Activated T-helper 1 cell treated with anti-CD3 and anti-CD28 coated beads, Interleukin-12 subunit alpha, Interleukin-12 subunit beta, Interleukin-2, Interleukin-4 antibody, amounts not matched to agents 30 ng/mL and 10 ng/mL and 1 ng/mL, durations not matched to agents 14 hours and 24 hours and 36 hours (primary cell): ENCODE measurements at places on chromosomes 3 and 15. TPM values are rescaled to one million over a fixed set of nuclear protein-coding genes. Genes with fewer than 3 reads are reported as not detected.
A peak's percentile ranks its signal among the peaks of the same experiment; 100 is the strongest.

DNA sequence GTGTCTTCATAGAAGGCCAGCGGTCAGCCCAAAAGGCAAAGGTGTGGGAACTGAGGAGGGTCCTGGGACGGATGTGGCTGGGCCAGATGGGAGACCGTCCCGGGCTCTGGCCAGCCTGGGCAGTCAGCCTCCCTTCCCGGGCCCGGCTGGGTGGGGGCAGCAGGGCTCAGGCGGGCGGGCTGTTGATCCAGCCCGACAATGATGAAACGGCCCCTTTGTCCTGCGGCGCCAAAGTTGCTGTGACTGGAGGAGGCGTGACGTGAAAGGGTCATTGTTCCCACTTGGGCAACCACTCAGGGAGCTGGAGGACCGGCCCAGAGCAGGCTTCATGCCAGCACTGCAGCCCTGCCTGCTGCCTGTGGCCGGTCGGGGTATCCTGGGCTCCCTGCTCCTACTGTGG, 16.5 kb downstream of the DUSP7 start:
- no peak overlapping the region for H3K27ac ChIP-seq
- H3K36me3 ChIP-seq, result no peaks in the 10 kb centered on the region
- no peak overlapping the region for H3K4me3 ChIP-seq
- H3K27me3 ChIP-seq, result peaks cover 3% of the 10 kb centered on the region
- DNase-seq, result no peak

DNA sequence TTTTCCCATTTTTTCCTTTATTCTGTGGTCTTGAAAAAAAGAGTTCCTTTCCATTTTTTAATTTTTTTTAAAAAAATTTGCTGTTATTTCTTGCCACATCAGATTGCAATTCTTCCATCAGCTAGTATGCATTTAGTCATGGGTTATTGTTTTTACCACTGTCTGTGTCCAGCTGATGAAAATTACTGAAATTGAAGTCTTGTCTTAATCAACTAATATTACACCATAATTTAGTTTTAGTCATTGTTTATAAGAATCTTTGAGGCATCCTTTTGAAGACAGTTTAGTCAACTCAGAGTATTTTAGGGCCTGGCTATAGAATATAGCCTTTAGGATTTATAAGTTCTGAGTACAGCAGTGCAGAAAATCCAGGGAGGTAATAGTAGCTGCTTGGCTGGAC, 172.1 kb downstream of the LRTM1 start:
- no peak overlapping the region for H3K27ac ChIP-seq
- H3K4me3 ChIP-seq, result no peak overlapping the region
- H3K27me3 ChIP-seq, result no peaks in the 10 kb centered on the region

DNA sequence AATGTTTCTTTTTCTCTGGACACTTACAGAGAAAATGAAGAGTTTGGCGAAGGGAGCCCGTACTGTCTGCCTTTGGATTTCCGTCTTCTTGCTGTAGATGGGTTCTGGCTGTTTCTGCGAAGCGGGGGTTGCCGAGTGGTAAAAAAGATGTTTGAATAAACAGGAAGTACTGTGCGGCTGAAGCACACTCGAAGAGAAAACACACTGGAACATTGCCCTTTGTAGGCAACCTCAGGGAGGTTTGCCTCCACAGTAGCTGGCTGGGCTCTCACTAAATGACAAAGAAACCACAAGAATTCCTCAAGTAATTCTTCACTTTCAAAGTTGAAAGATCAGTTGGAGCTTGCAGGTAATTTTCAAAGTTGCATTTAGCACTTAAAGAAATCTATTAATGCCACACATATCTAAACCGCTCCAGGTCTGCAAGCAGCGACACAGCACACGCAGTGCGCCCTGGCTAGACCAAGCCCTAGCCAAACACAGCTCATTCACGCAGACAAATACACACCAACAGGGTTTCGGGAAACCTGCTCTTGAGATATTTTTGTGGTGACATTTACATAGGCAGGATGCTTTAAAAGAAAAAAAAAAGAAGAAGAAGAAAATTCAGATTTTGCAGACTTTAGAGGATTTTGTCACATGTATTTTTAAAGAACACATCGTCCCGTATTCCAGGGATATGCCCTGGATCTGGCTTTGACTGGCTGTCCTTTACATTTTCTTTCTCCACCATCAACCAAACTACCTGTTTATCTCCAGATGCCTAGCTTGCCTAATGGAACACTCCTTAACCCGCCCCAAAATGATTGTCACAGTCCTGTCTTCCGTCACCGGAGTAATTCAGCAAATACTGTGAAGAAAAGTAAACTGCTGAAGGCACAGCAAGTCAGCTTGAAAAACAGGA, 452.8 kb downstream of the FOXP1 start:
- H3K4me3 ChIP-seq, result peak overlapping the region; percentile 89
- H3K27ac ChIP-seq, result peak overlapping the region; percentile 93
- H3K4me1 ChIP-seq, result peaks cover 65% of the 10 kb centered on the region
- H3K27me3 ChIP-seq, result no peaks in the 10 kb centered on the region
- DNase-seq, result peak; percentile 67

DNA sequence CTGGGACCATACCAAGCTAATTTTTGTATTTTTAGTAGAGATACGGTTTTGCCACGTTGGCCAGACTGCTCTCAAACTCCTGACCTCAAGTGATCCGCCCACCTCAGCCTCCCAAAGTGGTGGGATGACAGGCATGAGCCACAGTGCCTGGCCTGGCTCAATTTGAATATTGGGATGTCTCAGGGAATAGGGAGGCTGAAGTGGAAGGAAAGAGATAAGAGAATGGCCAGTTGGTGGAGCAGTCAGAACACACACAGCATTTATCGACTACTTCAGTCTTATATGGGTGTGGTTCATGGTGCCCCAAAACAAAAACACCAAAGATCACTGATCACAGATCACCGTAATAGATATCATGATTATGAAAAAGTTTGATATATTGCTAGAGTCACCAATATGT, 144.4 kb downstream of the GMNC start:
- H3K4me1 ChIP-seq, result no peaks in the 10 kb centered on the region
- no peak overlapping the region for H3K4me3 ChIP-seq
- no peak overlapping the region for H3K27ac ChIP-seq
- no peak for DNase-seq
- H3K36me3 ChIP-seq, result no peaks in the 10 kb centered on the region
- H3K27me3 ChIP-seq, result peaks cover 8% of the 10 kb centered on the region

- H3K27me3 ChIP-seq, result peaks cover 30% of the 10 kb centered on the region
- peak; percentile 61 for DNase-seq
- H3K36me3 ChIP-seq, result no peaks in the 10 kb centered on the region
- no peak overlapping the region for H3K27ac ChIP-seq
Measured at GRCh38 chr3:133927540-133928066, 31.9 kb upstream of the RAB6B start.

- H3K4me1 ChIP-seq, result peaks cover 4% of the 10 kb centered on the region
- peaks cover 4% of the 10 kb centered on the region for H3K27me3 ChIP-seq
- DNase-seq, result no peak
Measured at GRCh38 chr3:194051366-194052149, 84.4 kb upstream of the HES1 start.

GRCh38 chr15:25894371-25894902, 31.3 kb upstream of the ATP10A start:
- DNase-seq, result no peak
- H3K36me3 ChIP-seq, result no peaks in the 10 kb centered on the region
- no peak overlapping the region for H3K27ac ChIP-seq

DNA sequence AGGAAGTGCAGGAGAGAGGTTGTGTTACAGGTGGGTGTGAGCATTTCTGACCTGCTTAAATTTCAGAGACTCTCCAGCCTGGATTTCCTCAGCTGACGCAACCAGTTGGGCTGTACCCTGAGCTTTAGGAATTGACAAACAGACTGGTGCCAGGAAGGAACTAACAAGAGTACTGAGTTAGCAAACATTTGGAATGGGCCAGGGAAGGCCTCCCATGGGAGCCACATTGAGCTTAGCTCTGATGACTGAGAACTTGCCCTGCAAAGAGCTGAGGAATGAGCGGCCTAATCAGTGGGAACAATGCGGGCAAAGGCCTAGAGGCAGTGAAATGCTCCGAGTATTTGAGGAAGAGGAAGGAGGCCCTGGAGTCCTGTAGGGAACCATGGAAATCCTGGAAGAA, 254.2 kb downstream of the FEZF2 start:
- no peaks in the 10 kb centered on the region for H3K36me3 ChIP-seq
- H3K4me3 ChIP-seq, result no peak overlapping the region
- H3K4me1 ChIP-seq, result no peaks in the 10 kb centered on the region

GRCh38 chr3:10553591-10554235, 48.3 kb upstream of the ATP2B2 start:
- H3K4me3 ChIP-seq, result no peak overlapping the region
- no peaks in the 10 kb centered on the region for H3K36me3 ChIP-seq
- DNase-seq, result no peak
- H3K27ac ChIP-seq, result no peak overlapping the region

DNA sequence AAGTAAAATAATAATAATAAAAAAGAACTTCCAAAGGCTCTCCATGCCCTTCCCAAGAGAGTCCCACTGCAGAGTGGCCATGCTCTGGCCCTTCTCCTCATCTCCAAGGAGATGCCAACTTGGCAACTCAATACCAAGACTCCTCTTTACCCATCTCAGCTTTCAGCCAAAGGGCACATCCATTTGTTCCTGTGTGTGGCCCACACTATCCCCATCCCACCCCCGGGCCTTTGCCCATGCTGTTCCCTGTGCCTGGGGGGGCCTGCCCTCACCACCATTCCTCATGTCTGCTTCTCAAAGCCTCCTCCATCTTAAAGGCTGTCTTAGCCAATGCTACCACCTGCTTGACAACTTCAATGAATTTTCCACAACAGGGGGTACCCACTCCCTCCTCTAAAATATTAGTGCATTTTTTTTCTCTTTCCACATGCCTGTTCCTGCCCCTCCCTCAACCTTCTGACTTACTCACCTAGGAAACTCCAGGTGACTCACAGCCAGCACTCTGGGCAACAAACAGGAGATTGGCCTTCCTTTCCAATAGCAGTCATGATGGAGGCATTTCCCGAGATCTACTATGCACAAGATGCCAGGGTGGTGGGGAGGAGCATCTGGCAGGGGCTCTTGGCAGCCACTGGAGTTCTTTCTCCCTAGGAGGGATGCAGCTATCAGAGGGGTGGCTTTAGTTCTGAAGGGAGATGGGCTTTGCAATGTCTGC, 109.4 kb upstream of the SMAD3 start:
- H3K27ac ChIP-seq, result no peak overlapping the region
- no peak for DNase-seq
- H3K4me1 ChIP-seq, result peaks cover 17% of the 10 kb centered on the region
- H3K4me3 ChIP-seq, result no peak overlapping the region

- no peak for DNase-seq
- no peaks in the 10 kb centered on the region for H3K27me3 ChIP-seq
- H3K27ac ChIP-seq, result peak overlapping the region; percentile 88
- H3K4me3 ChIP-seq, result peak overlapping the region; percentile 87
- H3K4me1 ChIP-seq, result peaks cover 22% of the 10 kb centered on the region
- H3K36me3 ChIP-seq, result peaks cover 5% of the 10 kb centered on the region
Measured at GRCh38 chr3:32571192-32571485, 481 bp upstream of the DYNC1LI1 start.

- H3K27me3 ChIP-seq, result no peaks in the 10 kb centered on the region
- H3K27ac ChIP-seq, result peak overlapping the region; percentile 81
- no peak for DNase-seq
- H3K4me3 ChIP-seq, result peak overlapping the region; percentile 84
- peaks cover 25% of the 10 kb centered on the region for H3K4me1 ChIP-seq
Measured at GRCh38 chr15:67520321-67521028, 456 bp upstream of the C15orf61 start.

- no peak overlapping the region for H3K27ac ChIP-seq
- no peaks in the 10 kb centered on the region for H3K4me1 ChIP-seq
- no peaks in the 10 kb centered on the region for H3K27me3 ChIP-seq
- H3K36me3 ChIP-seq, result no peaks in the 10 kb centered on the region
Measured at GRCh38 chr3:29827756-29828155, 546.9 kb downstream of the RBMS3 start.

GRCh38 chr15:73125219-73125618, 73.0 kb downstream of the NEO1 start:
- DNase-seq, result no peak
- H3K4me1 ChIP-seq, result no peaks in the 10 kb centered on the region
- H3K27me3 ChIP-seq, result peaks cover 3% of the 10 kb centered on the region
- no peak overlapping the region for H3K4me3 ChIP-seq
- no peak overlapping the region for H3K27ac ChIP-seq

GRCh38 chr3:32531010-32531647, 28.5 kb upstream of the CMTM6 start:
- peak overlapping the region; percentile 59 for H3K27ac ChIP-seq
- peaks cover 8% of the 10 kb centered on the region for H3K4me1 ChIP-seq
- no peak for DNase-seq
- H3K36me3 ChIP-seq, result peaks cover 35% of the 10 kb centered on the region
- no peaks in the 10 kb centered on the region for H3K27me3 ChIP-seq

Gene PARP15
- total RNA-seq, result 12.8 and 13.2 TPM in 2 replicates

Gene SLC30A4
- total RNA-seq, result 1.6 and 2.1 TPM in 2 replicates

Gene SERINC4
- 0.39 and 0.41 TPM in 2 replicates for total RNA-seq

Gene GUCA1C
- not detected in 2 replicates for total RNA-seq

Gene SLC2A2
- total RNA-seq, result not detected in 2 replicates

Gene EXD1
- not detected in 2 replicates for total RNA-seq

Gene EFCC1
- 0.21 and 0.22 TPM in 2 replicates for total RNA-seq

Gene FOXB1
- 1.2 and 1.3 TPM in 2 replicates for total RNA-seq

Gene CDC25A
- 50.9 and 52.6 TPM in 2 replicates for total RNA-seq

Gene IL17RD
- total RNA-seq, result 0.15 TPM in 1 of 2 replicates, not detected in the other

Gene TOPBP1
- total RNA-seq, result 88.5 and 94.1 TPM in 2 replicates
